GM12892 (cell line): ENCODE measurements at places on chromosomes 12 and 14.

- no peak for DNase-seq
Measured at GRCh38 chr14:81523016-81523415, 10.6 kb downstream of the SEL1L start.

- DNase-seq: no peak
Measured at GRCh38 chr12:40144023-40144422, 38.1 kb upstream of the SLC2A13 start.

GRCh38 chr14:94769391-94770250 lies at the start of gene GSC:
TSS of gene GSC (minus strand) at chr14:94770113. CDS start at chr14:94770015, 98 bp downstream.
- no peak for DNase-seq

- no peak for DNase-seq
Measured at GRCh38 chr12:95997911-95998510, 1.9 kb upstream of the HAL start.

- DNase-seq: no peak
Measured at GRCh38 chr14:77043177-77043983, 14.9 kb upstream of the IRF2BPL start.

- no peak for DNase-seq
Measured at GRCh38 chr12:20601668-20602280, 93.4 kb upstream of the SLCO1C1 start.

- DNase-seq: peak; percentile 24
Measured at GRCh38 chr12:46546634-46547273, 174.2 kb upstream of the SLC38A2 start.

GRCh38 chr12:26806556-26806955 lies 26.4 kb downstream of the ITPR2 start:
- DNase-seq: no peak

GRCh38 chr14:24381363-24382063 lies 13.5 kb downstream of the NFATC4 start:
- DNase-seq: no peak

- no peak for DNase-seq
Measured at GRCh38 chr12:89859508-89860220, 151.0 kb upstream of the ATP2B1 start.

DNA sequence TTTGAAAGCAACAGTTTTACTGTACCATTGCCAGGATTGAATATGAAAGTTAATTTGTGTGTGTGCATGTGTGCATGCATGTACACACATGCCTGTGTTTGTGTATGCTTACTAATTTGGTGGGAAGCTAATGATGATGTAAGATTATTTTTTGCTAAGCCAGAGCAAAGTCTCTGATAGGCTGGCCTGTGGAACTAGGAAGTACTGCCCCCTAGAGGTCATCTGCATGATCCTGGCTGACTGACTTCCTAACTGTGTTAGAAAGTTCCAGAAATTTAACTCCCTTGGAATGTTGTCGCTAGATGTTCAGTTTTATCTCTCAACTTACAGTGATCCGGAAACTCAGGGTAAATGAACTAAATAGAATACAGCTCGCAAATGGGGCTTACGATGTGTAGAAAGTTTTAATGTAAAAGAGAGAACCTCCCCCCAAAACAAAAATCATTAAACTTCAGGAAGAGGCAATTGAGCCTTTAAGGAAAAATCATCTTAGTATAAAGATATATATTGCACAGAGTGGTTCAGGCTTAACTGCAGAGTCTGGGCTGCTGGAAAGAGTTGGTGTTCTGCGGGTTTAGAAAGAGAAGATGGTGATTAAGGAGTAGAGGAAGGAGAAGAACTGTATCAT lies 34.3 kb upstream of the SLC38A1 start:
- no peak for DNase-seq

DNA sequence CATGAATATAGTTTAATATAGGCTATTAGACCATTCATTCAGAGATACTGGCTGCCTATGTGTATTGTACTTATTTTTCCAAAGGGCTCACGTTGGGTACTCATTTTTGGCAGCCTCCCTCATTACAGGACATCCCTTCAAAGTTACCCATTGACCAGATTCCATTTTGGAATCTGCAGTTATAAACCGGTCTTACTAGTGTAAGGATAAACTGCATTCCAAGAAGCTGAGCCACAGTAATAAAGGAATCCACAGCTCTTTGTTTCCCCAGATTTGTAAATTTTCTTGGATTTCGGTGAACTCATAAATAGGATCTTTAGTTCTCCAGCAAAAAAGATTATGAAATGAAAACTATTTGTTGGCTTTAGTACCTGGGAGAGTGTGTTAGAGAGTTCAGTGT lies 18.9 kb upstream of the CFL2 start:
- DNase-seq: no peak

- no peak for DNase-seq
Measured at GRCh38 chr14:37890095-37890494, 294.7 kb downstream of the TTC6 start.

GRCh38 chr12:42589465-42590329 lies at the start of gene PRICKLE1:
TSS of gene PRICKLE1 (minus strand) at chr12:42589746. CDS start at chr12:42472516, 117,230 bp downstream.
- peak; percentile 43 for DNase-seq

- no peak for DNase-seq
Measured at GRCh38 chr14:44405011-44405486, 102.0 kb downstream of the FSCB start.

- DNase-seq: no peak
Measured at GRCh38 chr12:5650281-5650680, 218.4 kb downstream of the NTF3 start.

- no peak for DNase-seq
Measured at GRCh38 chr12:39592295-39592694, 27.3 kb downstream of the ABCD2 start.

GRCh38 chr12:119014368-119014767 lies 33.0 kb downstream of the SRRM4 start:
- DNase-seq: no peak

GRCh38 chr12:45852508-45852907 lies 123.0 kb downstream of the ARID2 start:
- DNase-seq: no peak

- no peak for DNase-seq
Measured at GRCh38 chr12:32091696-32092095, 15.0 kb upstream of the BICD1 start.

GRCh38 chr12:106493531-106493930 lies 89.3 kb upstream of the RFX4 start:
- DNase-seq: no peak

- no peak for DNase-seq
Measured at GRCh38 chr12:80040075-80040738, 59.1 kb upstream of the OTOGL start.

- peak; percentile 41 for DNase-seq
Measured at GRCh38 chr12:121175383-121176119, 34.4 kb upstream of the P2RX4 start.

GRCh38 chr12:126051611-126052107 lies 986.4 kb downstream of the AACS start:
- DNase-seq: no peak
